Bone marrow (tissue), 2 donors: ENCODE measurements at places on chromosomes 12 and 14.

DNA sequence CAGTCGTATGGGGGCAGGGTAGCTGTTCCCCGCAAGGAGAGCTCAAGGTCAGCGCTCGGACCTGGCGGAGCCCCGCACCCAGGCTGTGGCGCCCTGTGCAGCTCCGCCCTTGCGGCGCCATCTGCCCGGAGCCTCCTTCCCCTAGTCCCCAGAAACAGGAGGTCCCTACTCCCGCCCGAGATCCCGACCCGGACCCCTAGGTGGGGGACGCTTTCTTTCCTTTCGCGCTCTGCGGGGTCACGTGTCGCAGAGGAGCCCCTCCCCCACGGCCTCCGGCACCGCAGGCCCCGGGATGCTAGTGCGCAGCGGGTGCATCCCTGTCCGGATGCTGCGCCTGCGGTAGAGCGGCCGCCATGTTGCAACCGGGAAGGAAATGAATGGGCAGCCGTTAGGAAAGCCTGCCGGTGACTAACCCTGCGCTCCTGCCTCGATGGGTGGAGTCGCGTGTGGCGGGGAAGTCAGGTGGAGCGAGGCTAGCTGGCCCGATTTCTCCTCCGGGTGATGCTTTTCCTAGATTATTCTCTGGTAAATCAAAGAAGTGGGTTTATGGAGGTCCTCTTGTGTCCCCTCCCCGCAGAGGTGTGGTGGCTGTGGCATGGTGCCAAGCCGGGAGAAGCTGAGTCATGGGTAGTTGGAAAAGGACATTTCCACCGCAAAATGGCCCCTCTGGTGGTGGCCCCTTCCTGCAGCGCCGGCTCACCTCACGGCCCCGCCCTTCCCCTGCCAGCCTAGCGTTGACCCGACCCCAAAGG is 804 bp downstream of the GAPDH start:
- peak; percentile 81 for DNase-seq

GRCh38 chr12:17609153-17609552 is 480.8 kb downstream of the RERGL start:
- DNase-seq = no peak

DNA sequence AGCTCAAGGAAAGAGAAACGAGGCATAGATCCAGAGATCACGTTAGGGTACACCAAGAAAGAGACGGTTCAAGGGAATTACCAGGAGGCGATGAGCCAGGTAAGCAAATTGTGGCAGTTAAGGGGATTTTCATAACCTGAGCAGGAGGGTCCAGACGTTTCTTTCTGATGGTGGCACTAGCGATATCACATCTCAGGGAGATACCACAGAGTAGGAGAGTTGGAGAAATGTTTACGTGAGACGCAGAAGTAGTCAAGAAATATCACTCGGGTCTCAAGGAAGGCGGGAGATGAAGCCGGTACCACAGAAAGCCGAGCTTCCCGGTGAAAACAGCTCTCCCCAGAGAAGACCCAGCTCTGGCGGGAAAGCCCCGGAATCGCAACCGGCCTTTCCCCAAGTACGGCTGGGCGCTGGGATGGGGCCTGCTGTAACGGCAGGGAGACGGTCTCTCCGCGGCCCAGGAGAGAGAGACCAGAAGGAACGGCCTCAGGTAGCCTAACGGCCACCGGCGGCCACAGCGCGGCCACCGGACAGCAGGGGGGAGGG is 485 bp downstream of the SENP1 start:
- no peak for DNase-seq

GRCh38 chr12:23423796-23424195 is 525.7 kb downstream of the SOX5 start:
- DNase-seq = no peak

GRCh38 chr14:93935213-93935612 is 8.1 kb downstream of the FAM181A start:
- no peak for DNase-seq

DNA sequence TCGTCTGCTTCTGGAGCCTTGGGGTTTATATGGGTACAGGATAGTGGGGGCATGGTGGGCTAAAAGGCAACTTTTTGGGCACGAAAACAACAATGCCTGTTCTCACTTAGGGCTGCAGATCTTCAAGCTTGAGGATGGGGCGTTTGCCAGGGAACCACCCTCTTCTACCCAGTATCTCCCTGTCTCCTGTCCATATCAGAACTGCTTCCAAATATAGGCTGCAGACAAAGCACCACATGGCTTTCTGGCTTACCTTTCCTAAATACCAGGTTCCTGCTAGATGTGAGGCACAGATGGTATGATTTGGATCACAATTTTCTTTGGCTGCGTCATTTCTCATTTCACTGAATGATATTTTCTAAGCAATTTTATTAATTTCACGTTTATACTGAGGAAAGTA is 70.4 kb downstream of the CMAS start:
- DNase-seq = no peak

GRCh38 chr14:60266021-60266937 is 17.3 kb downstream of the PPM1A start:
- no peak for DNase-seq

DNA sequence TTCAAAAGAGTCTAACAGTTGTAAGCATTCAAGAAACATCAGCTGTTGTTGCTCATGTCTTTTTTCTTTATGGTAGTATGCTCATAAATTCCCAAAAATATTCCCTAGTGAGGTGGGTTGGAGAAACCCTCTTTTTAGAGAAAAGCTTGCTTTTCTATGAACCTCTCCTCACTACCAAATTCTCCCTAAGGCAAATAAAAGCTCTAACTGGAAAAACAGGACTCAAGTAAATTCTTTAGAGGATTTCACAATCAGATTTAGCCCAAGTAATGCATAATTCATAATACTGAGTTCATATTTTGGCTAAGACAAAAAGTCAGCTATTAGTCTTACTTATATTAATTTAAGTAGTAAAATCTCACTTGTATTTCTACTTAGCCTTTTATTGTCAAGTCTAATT is 59.1 kb downstream of the DIO2 start:
- no peak for DNase-seq

DNA sequence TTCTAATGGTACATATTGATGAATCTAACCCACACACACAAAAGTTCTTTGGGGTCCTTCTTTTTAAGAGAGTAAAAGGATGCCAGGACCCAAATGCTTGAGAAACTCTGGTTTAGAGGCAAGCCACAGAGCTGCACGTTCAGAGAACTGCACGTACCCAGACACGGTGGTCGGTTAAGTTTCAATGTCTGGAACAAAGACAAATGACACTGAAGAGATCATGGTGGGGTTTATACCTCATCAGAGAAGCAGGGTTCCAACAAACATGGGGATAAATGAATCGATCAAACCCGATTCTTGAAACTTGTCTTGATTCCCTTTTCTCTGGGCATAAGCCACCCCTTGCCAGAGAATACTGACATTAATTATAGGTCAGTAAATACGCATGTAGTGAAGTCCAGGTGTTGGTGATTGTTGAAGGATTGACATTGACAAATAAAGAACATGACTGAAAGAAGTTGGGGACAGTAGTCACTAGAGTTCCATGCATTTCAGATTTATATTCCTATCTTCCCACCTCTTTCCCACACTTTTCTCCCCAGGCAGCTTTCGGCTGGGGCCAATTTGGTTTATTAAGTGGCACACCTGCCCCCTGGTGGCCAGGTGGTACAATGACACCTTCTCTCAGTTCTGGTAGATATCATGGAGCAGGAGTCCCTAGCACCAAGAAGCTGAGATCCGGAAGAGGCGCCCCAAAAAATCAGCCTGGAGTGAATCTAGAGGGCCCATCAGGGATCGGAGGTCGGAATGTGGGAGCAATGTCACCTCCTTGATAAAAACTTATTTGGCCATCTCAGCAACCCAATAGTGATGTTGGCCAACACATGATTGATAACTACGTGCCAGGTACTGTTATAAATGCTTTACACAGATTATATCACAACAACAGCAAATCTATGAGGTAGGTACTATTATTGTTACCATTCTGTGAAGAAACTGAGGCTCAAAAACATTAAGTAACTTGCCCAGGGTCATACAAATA is 17.8 kb upstream of the HDAC7 start:
- peak; percentile 55 for DNase-seq

- DNase-seq = no peak
These were observed 2.8 kb upstream of the PTMS start for GRCh38 chr12:6763380-6763779.

DNA sequence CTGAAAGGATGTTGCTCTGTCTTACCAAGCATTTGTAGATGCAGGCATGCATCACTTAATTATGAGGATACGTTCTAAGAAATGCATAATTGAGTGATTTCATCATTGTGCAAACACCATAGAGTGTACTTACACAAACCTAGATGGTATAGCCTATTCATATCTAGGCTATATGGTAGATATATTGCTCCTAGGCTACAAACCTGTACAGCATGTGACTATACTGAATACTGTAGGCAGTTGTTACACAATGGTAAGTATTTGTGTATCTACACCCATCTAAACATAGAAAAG is 75.9 kb downstream of the IFT81 start:
- DNase-seq = no peak

- no peak for DNase-seq
These were observed 269.7 kb downstream of the KSR2 start for GRCh38 chr12:117699118-117699517.

DNA sequence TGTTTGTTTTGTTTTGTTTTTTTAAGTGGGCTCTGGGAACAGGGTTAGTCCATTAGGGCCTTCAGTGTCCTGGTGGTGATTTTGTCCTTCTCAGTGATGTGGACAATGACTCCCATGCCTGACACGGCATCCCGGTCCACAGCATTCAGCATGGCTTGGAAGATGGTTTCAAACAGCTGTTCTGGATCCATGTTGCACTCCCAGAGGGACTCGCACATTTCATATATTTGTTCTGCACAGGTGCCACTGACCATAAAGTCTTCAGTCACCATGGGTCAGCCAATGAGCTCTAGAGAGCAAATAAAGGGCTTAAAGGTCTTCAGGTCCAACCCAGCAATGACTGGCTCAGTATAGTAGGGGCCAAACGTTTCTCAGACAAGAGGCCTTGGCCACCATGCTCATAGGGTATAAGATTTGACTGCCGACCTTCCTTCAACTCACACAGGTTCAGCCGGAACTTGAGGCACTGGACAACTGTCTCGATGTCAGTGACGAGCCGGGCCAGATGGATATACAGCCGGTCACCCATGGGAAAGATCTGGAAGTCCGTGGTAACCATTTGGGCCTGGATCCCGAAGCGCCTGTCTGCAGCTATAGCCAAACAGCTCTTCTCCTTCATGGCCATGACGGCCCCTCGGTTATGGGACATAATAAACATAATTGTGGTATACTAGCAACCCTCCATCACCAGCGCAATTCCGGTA is 18.0 kb downstream of the OR10P1 start:
- DNase-seq = no peak

GRCh38 chr14:35375558-35376025 is 29.0 kb downstream of the NFKBIA start:
- peak; percentile 30 for DNase-seq

DNA sequence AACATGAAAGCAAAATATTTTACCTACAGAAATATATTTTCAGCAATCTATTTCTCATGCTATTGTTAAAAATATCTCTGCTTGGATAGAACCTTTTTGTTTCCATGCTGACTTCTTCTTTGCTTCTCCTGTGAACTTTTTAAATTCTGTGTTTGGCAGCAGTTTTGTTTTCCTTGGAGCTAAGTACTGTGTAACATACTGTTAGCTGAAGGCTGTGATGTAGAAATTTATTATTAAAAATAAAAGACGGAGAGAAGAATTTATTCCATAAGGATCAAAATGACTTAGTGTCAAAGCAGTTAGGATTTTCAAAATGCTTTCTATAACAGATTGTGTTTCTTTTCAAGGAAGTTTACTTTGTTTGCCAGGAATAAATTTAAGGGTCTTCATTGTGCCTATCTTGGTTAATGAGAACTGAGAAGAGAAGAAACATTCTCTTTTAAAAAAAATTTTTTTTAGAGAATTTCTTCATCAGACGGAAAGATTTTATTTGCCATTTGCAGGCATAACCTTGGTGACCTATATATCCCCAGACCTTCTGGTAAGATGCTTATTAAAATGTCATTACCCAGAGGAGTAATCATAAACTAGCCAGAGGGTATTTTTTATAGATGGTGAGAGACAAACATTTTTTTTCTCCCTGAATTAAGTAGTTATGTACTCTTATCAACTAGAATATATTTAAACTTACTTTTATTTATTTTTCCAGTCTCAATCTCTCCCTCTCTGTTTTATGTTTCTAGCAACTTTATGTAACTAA is 147.1 kb upstream of the SLCO1C1 start:
- DNase-seq = no peak

DNA sequence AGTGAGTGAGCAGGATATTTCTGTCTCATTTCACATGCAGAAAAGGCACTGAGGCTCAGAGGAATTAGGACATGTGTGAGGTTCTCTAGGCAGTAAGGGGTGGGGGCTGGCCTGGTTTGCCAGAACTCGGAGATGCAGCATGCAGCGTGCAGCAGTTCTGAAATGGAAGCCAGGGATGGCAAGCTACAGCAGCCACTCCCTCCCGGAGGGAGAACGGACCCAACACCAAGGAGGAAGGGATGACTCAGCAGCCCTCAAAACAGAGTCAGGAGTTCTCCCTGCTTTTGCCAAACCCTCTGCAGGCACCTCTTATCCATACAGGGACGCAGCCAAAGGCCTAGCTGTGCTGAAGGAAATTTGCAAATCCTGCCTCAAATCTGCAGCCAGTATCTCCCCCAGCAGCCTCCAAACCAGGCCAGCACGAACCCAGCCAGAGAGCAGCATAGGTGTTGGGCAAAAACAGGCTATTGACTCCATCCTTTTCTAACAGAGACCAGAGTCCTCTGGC is 10.3 kb upstream of the SERPINA3 start:
- DNase-seq = no peak

DNA sequence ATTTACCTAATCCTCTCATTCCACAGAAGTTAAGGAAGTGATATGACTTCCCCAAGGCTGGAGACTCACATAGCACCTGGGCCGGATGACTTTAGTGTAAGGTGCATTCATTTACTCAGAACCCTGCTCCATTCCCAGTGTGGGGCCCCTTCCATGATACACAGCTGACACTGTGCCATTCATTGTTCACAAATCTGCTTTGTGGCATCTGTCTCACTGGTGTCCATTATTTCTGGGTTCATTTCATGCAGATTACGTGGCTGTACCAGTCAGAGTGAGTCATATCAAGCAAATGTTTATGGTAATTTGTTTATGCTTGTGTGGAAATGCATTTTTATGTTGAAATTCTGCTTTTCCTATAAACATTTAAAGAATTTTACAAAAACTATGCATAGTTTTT is 5.2 kb downstream of the ANO4 start:
- DNase-seq = no peak

DNA sequence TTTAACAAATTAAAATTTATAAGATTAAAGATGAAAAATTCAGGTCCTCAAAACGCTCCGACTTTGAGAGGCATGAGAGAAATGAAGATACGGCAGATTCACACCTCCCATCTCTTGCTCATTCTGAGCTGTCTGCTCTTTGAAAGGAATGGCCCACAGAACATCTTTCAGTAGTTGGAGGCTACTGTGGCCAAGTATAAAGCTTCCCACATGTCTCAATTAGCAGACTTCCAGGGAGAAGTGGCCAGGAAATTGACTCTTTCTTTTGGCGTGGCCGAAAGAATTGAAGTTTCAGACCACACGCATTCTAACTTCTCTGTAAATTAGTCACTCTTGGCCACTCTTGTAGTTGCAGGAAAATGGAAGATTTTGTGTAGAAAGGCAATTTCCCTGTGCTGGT is 129.2 kb downstream of the DIP2B start:
- DNase-seq = no peak

- no peak for DNase-seq
These were observed 10.8 kb downstream of the MGP start for GRCh38 chr12:14874882-14875281.

- no peak for DNase-seq
These were observed 7.6 kb upstream of the PLD4 start for GRCh38 chr14:104917116-104917515.

GRCh38 chr14:76953311-76953945 is 75.1 kb downstream of the IRF2BPL start:
- DNase-seq = peak; percentile 14

GRCh38 chr14:32102152-32102787 is 25.2 kb downstream of the ARHGAP5 start:
- no peak for DNase-seq
